Activated naive CD8-positive, alpha-beta T cell treated with anti-CD3 and anti-CD28 coated beads, Interleukin-2, amount 10 ng/mL, durations not matched to agents 7 days and 5 days (primary cell): ENCODE measurements at places on chromosomes 5 and 9.

GRCh38 chr5:149371296-149371962 lies 7.7 kb downstream of the IL17B start:
- peak; percentile 70 for DNase-seq

- no peak for DNase-seq
Measured at GRCh38 chr9:93890436-93890935, 64.7 kb downstream of the BARX1 start.

DNA sequence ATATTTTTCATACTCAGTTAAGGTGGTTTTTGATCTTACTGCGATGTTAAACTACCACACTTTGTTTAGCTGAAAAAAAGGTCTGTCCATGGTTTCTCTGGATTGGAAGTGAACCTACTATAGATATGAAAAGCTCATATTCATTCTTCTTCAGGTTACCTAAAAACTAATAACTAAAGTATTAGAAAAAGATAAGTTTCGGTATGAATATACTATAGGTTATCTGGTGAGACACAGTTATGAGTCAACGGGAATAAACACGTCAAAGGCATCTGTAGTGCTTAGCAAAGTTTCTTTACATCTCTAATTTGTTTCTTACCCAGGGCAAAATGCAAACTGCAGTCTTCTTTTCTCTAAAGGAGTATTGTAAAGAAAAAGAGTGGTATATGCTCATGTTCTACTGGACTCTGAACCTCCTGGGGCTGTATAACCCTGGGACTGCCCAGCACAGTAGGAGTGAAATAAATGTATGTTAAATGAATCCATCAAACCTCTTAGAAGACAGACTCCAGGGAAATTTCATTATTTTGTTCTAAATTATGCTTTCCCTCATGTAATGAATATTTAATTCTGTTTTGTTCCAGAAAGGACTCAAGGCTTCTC lies 521.9 kb downstream of the PDE4D start:
- no peak for DNase-seq

DNA sequence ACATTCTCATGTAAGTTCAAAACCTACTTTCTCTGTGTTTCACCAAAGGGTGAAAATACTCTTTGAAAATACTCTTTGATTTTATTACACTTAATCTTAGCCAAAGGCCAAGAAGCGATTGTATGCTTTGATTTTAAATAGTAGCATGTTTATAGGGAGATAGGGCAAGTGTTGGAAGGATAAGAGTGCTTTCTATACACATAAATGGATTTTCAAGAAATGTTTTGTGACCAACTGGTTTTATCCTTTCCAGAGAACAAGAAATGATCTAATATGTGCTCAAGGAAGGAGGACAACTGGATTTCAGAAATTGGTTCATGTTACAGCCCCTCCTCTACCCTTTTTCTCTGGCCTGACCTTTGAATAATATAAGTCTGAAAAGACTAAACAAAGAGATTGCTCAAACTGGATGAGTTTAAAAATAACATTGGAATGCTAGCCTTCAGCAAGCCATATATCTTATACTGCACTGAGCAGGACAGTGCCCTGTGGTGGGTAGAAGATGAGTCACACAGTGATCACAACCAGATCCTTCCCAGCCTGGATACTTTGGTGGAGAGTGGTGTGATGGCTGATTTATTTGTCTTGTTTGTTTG lies 13.1 kb downstream of the PALM2AKAP2 start:
- DNase-seq, result no peak

DNA sequence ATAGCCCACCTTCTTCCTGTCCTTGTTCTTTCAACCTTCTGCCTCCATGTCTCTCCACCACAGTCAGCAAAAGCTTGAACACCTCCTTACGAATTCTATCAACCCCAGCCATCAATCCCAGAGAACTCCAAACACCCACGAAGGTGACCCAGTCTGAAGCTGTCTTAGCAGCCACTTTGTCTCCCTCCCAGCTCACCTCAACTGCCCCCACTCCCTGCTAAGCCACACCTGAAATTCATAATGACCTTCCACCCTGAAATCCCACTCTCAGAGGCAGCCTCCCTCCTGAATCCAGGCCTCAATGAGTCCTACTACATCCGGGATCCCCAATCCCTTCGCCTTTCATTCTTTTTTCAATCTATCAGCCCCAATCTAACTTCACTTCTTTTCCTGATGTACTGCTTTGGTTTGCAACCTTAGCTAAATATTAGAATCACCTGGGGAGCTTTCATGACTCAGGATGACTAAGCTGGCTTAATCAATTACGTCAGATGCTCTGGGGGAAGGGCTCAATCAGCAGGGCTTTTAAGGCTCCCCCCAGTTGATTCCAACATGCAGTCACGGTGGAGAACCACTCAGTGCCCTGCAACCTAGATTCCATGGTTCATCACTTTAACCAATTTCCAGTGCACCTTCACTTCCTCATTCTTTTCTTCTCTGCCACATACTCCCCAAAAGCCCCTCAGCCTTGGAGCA lies 32.2 kb downstream of the BHMT start:
- DNase-seq, result no peak

GRCh38 chr5:74977471-74977870 lies 74.9 kb downstream of the GCNT4 start:
- DNase-seq, result no peak

DNA sequence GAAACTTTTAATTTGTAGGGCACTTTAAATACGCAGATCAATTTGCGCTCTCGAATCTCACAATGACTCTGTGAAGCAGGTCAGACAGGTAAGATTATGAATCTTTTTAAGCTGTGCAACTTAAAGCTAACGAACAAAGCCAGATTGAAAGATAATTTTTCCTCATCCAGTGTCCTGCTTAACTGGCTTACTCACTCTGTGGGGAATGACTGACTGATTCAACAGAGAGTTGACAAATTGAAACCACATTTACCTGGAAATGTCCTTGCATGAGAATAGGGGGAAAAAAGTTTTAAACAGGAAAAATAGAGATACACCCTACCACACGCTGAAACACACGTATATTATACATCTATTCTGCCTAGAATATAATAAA lies 187.9 kb downstream of the MAN2A1 start:
- DNase-seq, result no peak

DNA sequence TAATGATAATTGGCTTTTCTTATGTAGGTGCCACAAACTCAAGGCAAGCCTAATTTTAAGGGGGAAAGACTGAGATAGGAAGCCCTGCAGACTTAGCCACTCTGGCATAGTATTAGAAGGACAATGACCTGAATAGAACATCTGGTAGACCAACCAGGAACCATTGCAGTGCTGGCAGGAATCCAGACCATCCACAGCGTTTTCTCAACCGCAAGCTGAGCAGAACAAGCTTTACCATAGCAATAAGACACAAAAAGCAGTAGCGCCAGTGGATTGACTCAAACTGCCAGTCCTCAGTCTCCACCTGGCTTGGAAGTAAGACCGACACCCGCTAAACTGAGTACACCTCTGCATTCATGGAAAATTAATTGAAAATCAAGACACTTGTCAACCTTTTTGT lies 141.3 kb upstream of the LPAR1 start:
- DNase-seq, result no peak

DNA sequence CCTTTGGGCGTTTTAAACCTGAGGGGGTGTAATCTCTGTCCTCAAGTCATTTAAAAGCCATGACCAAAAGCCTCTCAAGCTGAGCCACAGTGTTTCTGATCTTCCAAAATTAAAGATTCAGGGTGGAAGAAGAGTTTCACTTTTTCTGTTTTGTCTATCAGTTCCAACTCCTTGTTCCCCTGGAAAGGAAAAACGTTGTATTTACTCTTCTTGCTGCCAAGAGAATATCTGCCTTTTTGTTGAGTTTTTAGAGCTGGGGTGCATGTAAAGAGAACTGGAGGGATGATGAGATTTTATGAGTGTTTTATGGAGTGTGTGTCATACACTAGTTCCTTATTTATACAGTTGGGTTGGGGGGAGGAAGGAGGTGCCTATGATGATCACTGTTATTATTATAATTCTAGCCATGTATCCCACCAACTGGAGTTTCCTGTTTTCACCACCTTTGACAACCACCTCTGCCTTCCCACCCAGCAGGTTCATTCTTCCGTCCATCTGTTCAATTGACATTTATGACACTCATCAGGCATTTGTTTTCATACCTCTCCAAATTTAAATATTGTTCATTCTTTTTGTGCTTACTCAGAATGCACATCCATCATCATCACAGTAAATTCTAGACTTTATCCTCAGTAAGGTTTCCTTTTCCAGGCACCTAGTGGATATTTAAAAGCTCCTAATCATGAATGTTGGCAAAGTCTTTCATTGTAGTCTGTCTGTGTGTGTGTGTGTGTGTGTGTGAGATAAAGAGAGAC lies 97.9 kb upstream of the MPDZ start:
- no peak for DNase-seq

DNA sequence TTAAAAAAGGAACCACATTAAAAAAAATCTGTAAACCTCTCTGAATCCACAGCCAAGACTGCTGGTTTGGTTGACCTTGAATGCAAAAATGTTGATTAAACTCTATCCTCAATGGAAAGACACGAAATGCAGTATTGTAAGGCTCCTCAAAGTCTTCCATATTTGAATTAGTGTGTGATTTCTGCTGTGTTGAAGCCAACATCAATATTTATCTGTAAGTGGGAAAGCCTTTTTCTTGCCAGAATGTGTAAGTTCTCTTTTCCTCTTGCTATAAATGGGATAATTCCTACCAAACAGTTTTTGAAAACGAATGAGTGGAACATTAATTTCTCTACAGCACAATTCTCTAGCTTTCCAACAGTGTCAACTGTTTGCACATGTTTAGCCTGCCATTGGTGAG lies 422.1 kb upstream of the TNC start:
- DNase-seq, result no peak

GRCh38 chr5:121121786-121122185 lies 657.7 kb downstream of the PRR16 start:
- no peak for DNase-seq

DNA sequence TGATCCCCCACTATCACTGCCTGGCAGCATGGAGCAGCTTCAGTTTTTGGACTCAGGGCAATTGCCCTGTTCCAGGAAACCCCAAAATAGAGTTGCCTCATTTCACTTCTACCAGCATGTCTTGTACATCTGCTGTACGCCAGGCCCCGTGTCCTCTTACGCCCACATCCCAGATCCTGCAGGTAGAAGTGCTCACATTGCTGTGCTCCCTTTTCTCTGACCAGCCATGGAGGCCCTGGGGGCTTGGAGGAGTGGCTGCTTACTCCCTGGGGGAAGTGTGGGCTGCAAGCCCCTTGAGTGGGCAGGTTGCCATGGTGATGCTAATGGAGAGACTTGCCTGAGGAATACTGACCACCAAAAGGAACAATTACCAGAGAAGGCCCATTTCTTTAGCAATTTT lies 55.6 kb upstream of the KCNIP1 start:
- DNase-seq, result no peak

DNA sequence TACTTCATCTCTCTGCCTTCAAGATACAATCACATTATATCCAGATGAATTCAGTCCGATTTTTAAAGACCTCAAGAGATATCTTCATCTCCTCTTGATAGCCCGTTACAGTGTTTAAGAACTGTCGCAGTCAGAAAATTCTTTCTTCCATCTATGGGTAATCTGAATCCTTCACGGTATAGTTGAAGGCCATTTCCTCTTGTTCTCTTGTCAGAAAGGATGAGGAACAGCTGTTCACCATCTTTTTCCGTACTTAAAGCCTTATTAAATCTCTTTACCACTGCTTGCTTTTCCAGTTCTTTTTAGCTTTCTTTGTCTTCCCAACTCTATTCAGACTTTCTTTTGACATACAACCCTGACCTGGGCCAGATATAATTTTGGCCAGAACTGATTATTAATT lies 121.8 kb downstream of the XRCC4 start:
- DNase-seq, result no peak

- DNase-seq, result no peak
Measured at GRCh38 chr9:17318821-17319320, 184.0 kb downstream of the CNTLN start.

DNA sequence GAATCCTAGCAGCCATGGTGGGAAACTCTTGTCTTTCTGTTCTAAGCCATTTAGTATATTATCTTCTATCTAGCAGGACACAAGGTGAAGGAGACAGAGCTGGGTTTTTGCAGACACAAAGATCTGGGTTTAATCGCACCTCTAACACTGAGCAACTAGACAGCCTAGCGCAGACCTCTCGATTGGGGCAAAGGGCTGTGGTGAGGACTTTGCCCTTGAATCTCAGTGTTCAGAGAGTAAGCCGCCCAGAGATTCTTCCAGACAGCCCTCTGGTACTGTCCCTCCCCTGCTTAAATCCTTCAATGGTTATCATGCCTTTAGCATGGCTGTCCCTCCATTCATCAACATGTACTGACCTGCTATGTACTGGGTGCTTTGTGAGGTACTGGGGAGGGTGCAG lies 128.1 kb downstream of the CRB2 start:
- DNase-seq, result no peak

DNA sequence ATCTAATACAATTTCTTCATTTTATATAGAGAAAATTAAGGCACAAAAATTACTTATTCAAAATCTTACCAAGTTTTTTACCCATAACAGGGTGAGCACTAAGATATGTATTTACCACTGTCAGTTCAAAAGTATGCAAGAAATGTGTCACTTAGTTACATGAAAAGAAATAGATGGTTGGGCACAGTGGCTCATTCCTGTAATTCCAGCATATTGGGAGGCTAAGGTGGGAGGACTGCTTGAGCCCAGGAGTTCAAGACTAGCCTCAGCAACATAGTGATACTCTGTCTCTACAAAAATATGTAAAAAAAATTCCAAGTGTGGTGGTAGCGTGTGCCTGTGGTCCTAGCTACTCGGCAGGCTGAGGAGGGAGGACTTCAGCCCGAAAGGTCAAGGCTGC lies 19.4 kb downstream of the YIPF5 start:
- no peak for DNase-seq

DNA sequence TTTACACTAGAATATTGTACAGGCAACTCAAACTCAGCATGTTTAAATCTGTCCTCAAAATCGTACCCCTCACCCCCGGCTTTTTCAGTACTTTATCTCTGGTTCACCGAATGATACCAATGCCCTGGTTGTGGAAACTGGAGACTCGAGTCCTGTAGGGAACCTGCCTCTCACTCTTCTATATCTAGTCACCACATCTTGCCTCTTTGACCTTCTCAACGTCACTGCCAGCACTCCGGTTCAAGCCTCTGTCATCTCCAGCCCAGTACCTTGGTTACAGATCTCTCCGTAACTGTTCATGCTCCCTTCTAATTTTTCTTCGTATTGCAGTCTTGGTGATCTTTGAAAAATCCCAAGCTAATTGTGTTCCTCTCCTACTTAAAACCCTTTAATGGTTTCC lies 6.7 kb downstream of the SLC44A1 start:
- no peak for DNase-seq
